ENCODE measurements at places on chromosomes 16 and 17. TPM values are rescaled to one million over a fixed set of nuclear protein-coding genes. Genes with fewer than 3 reads are reported as not detected.

DNA sequence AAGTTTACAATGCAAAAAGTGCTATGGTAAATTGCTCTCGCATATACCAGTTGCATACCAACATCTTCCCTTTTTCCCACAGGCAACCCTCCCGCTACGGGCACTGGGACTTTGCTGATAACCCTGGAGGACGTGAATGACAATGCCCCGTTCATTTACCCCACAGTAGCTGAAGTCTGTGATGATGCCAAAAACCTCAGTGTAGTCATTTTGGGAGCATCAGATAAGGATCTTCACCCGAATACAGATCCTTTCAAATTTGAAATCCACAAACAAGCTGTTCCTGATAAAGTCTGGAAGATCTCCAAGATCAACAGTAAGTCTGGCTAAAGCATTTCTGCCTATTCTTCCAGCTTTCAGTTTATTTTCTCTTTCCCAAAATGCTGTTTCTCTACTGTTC lies 27.9 kb upstream of the HSBP1 start:
- no peak for DNase-seq

DNA sequence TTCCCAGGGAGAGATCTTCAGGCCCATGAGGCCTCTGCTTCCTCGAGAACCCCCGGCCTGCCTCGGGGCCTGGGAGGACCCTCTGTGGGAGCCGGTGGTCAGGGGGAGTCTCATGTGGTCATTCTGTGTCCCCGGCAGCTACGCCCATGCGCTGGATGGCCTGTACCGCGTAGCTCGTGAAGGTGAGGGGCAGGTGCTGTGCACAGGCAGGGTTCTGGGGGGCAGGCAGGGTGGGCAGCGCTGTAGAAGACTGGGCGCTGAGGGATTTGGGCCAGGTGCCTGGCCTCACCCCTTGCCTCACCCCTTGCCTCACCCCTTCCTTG lies 4.6 kb downstream of the SLC25A10 start:
- DNase-seq: no peak

The SLC13A2 gene
- total RNA-seq: not detected

The RSL1D1 gene
- total RNA-seq: 49.8 TPM

DNA sequence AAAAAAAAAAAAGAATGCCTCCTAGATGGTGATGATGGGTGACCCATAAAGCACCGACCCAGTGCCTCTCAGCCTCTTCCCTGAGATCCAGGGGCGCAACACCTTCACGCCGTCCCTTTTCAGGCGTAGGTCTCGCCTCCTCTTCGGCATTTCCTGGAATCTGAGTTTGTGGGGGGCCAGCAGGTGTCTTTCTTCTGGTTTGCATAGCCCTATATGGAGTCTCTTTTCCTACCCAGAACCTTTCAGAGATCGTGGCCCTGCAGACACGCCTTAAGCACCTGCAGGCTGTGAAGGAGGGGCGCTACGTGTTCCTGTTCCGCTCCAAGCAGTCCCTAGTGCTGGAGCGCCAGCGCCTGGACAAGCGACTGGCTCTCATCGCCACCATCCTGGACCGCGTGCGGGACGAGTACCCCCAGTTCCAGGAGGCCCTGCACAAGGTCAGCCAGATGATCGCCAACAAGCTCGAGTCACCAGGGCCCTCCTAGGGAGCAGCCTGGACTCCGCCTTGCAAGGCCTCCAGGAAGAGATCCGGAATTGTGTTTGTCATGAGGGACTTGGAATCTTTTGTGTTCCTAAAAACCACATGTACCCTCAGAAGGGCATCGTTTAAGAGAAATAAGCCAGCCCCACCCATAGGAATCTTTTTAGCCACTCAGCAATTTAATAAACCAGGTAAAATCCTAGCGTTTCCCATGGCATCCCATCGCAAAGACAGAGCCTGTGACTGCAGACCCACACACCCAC lies 1.9 kb upstream of the GAA start:
- no peak for DNase-seq

GRCh38 chr16:87199379-87199778 lies 117.8 kb downstream of the C16orf95 start:
- DNase-seq: no peak

DNA sequence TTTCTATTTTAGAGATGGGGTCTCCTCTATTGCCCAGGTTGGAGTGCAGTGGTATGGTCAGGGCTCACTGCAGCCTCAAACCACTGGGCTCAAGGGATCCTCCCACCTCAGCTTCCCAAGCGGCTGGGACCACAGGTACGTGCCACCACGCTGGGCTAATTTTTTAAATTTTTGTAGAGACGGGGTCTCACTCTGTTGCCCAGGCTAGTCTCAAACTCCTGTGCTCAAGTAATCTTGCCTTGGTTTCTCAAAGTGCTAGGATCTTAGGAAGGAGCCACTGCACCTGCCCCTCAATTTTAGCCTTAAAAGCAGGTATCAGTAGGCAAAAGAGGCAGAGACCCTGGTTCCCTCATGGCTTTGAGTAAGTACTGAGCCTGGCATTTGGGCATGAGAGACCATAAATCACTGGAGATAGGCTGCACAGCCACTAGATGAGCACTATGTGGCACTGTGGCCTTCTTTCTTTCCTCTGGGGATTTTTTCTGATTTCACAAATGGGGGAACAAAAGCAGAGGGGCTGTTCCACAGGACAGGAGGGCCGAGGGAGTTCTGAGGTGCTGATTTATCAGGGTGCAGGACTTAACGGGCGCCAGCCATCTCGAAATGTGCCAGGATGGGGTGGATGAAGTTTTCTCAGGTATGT lies 82.2 kb downstream of the PLXDC1 start:
- DNase-seq: peak; percentile 46

The ZNHIT3 gene
- 25.0 TPM for total RNA-seq

The OR1E2 gene
- total RNA-seq: not detected

- no peak for DNase-seq
These were observed 12.2 kb downstream of the NOD2 start for GRCh38 chr16:50705436-50706110.

GRCh38 chr16:57883953-57884654 lies 81.8 kb upstream of the KIFC3 start:
- DNase-seq: no peak

GRCh38 chr17:3762922-3763776 lies 37.8 kb downstream of the ITGAE start:
- no peak for DNase-seq

The RAC3 gene
- 18.9 TPM for total RNA-seq

- DNase-seq: no peak
These were observed 22.7 kb downstream of the RNF43 start for GRCh38 chr17:58394534-58395223.

GRCh38 chr17:42865638-42866094 lies 14.7 kb downstream of the AOC3 start:
- DNase-seq: no peak

The KRTAP1-5 gene
- total RNA-seq: not detected

DNA sequence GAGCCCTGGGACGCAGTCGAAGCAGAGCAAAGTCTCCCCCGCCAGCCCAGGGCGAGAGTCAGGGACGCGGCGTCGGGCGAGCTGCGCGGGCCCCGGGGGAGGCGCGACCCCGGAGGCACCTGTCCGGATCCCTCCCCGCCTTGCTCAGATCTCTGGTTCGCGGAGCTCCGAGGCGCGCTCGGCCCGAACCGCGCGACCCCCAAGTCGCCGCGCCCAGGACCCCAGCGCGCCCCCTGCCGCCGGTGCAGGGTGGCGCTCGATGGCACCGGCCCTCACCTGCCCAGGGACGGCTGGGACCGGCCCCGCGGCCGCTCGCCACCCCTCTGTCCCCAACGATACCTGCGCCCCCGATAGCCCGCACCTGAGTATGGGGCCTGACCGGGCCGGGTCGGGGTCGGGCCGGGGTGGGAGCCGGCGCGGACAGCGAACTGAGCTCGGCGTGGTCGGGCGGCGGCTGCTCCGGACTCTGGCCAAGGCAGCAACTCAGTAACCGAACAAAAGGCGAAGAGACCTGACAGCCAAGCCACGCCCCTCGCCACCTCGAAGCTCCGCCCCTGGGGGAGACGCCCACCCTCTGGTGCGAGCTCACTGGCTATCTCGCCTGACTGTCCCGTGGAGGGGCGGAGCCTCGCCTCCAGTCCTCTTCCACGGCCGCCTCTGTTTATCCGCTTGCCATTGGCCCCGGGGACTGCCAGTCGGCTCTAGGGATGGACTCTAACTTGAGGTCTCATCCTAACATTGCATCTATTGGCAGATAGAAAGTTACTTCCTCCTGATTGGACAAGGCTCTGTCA lies at the start of gene JUP:
Gene JUP (minus strand): TSS at position 485 of the 794 bp plus-strand sequence. CDS start 14,857 bp downstream, outside the sequence.
- DNase-seq: peak; percentile 99

DNA sequence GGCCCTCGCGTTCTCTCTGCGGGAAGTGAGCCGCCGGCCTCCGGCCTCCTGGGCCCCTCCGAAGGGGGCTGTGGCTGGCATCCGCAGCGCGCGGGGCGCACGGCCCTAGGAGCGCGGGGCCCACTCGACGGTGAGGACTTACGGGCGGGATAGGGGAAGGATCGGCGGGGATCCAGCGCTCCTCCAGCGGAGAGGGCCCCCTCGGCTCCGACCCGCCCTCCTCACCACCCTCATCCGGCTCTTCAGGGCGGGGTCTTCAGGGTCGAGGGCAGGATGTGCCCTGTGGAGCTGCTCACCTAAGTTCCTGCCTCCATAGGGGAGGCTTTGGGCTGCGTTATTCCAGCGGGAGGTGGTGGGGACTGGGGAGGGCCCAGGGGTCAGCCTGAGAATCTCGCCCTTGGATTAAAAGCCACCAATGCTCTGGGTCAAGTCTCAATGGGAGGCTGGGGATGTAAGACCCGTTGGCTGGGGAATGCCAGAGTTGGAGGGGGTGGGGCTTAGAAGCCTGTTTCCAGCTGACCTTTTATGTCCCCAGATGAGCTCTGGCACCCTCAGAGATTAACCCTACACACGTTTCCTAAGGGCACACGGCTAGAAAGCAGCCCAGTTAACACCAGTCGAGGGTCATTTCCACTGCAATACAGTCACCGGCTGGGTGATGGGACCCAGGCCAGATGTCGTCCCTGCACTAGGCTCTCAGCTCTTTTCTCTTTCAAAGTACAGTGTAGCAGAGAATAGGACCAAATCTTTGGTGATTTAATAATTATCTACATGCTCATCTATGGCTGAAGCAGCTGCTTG lies 13.4 kb downstream of the TBX2 start:
- DNase-seq: no peak

GRCh38 chr17:4208238-4208637 lies 55.5 kb downstream of the ANKFY1 start:
- no peak for DNase-seq

The BRICD5 gene
- 1.3 TPM for total RNA-seq

GRCh38 chr16:64434526-64435069 lies 687.3 kb downstream of the CDH11 start:
- DNase-seq: no peak

DNA sequence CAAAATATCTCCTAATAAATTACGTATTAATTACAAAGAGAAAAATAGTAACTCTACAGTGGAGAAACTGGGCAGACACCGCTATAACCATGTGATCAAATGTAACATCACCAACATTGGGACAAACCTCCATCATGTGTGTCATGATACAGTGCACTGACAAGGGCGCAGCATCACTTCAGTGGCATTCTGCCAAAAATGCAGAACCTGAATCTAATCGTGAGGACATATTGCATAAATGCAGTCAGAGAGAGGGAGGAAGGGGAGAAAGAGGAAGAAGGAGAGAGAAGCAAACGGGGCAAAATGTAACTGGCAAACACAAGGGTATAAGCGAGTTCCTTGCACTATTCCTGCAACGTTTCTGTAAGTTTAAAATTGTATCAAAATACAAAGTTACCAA lies 74.2 kb upstream of the MARCHF10 start:
- DNase-seq: peak; percentile 47

DNA sequence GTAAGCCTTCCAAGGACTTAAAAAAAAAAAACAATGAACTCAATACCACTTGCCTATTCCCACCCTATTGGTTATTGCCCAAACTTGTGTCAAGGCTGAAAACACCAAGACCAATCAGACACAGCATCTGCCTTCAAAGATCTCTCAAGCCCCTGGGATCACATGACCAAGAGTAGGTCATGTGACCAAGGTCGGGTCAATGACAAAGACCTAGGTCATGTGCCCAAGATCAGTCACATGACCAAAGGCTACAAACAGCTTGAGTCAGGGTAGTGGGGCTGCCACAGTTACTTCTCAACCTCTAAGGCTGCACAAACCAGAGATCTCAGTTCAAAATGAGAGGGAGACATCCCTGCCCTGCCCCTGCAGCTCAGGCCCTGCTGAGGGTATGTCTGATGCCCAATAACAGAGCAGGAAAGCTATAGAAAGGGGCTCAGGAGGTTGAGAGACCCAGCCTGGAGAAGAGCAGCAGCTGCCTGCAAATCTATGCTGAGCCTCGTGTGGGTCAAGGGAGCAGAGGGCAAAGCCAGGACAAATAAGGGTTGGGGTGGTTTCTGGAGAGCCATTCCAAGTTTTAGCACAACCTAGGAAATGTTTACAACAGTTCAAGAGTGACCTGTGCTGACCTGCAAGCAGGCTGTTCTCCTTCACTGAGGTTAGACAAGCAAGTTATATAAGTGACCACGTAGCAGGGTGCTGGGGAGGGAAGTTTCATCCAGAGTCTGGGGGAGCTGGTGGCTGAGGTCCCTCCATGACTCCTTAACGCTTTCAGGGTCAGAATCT lies 48.8 kb downstream of the PIMREG start:
- no peak for DNase-seq

DNA sequence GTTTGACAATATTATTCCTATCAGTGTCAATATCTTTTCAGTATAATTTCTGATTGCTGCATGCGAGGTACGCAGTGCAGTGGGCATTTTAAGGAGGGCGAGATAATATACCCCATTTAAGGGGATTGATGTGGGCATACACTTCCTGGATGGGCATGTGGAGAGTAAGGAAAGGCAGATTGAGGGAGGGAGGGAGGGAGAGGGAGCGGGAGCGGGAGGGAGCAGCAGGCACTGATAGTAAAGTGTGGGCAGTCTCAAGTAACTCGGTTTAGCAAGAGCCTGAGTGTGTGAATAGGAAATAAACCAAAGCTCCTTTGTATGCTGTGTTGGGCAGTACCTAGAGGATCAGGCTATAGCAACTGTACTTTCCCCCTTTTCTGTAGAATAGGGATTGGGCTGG lies 5.1 kb downstream of the BPTF start:
- no peak for DNase-seq

The TIMP2 gene
- total RNA-seq: 29.6 TPM

- DNase-seq: peak; percentile 69
These were observed 787 bp downstream of the NT5C start for GRCh38 chr17:75130632-75131277.

The SEPTIN12 gene
- total RNA-seq: not detected

Data from hematopoietic multipotent progenitor cell (in vitro differentiated cells).